Stimulated activated CD4-positive, alpha-beta T cell treated with anti-CD3 and anti-CD28 coated beads, TNF-alpha, amount 100 ng/mL, for 4 hours (primary cell): ENCODE measurements at places on chromosomes 11 and 22.

DNA sequence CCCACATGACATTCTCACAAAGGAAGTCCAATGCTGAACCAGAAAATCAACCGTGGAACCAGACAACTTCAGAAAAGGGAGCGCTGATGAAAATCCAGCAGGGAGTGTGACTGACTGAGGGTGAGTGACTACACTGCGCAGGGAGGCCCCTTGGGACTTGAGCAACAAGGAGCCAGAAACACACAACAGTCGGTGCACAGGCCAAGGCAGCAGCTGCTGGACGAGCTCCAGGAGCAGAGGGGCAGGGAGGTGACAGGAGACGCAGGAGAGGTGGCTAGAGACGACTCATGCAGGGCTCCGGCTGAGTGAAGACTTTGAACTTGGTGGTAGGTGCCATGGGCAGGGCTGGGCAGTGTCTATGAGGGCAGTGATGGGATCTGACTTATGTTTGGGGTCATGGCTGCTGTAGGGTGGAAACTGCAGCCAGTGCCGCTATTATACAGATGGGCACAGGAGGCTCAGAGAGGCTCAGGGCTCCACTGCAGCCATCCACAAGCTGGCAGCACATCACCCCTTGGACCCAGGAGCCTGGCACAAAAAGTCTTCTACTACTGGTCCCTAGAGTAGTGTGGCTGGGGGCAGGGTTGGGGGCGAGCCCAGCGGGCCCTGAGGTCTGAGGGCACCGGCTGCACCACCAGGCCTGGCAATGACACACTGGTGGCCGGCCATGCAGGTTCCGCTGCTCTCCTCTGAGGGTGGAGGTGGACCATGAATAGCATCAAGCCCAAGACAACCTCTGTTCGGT, 10.3 kb upstream of the FADD start:
- no peak for DNase-seq

- DNase-seq = no peak
These were observed 31.2 kb upstream of the PRAME start for GRCh38 chr22:22590136-22590891.

- DNase-seq = no peak
These were observed 906 bp downstream of the CCDC90B start for GRCh38 chr11:83285151-83285770.

DNA sequence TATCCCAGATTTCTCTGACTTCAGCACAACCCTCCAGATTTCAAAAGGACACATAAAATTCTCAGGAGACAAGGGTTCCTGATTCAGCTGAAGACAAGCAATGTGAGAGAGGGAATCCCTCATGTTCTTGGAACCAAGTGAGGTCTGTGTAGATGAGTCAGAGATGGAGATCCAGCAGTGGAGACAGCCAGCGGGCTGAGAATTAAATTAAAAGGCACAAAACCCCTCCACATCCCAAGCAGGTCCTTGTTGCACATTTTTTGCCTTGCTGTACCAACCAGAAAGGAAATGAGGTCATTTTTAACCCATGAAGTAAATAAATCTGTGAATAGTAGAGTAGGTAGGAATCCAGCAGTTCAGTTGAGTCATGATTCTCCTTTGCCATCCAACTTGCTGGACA, 9.7 kb downstream of the MTNR1B start:
- no peak for DNase-seq

- no peak for DNase-seq
These were observed 170.2 kb downstream of the BUD13 start for GRCh38 chr11:116602637-116602942.

- DNase-seq = no peak
These were observed 1.9 kb upstream of the MOGAT2 start for GRCh38 chr11:75715688-75716087.

GRCh38 chr11:17845431-17845881, 110.9 kb downstream of the KCNC1 start:
- no peak for DNase-seq

DNA sequence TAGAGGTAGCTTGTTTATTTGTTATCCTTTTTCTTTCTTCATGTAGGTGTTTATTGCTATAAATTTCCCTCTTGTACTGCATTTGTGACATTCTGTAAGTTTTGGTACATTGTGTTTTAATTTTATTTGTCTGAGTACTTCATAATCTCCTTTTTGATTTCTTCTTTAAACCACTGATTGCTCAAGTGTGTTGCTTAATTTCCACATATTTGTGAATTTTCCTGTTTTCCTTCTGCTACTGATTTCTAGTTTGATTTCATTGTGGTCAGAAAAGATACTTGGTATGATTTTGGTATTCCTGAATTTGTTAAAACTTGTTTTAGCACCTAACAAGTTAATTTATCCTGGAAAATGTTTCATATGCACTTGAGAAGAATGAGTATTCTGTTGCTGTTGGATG, 15.1 kb downstream of the OR10V1 start:
- no peak for DNase-seq

DNA sequence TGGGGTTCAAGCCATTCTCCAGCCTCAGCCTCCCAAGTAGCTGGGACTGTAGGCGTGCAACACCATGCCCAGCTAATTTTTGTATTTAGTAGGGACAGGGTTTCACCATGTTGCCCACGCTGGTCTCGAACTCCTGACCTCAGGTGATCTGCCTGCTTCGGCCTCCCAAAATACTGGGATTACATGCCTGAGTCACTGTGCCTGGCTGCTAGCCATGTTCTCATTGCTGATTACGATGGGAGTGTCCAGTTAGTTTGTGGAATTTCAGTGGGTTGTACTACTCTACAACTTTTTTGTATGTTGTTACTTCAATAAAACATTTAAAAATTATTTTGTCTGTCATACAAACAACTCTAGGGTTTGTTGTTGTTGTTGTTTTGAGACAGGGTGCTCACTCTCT, 4.8 kb upstream of the VPS11 start:
- no peak for DNase-seq

- no peak for DNase-seq
These were observed 255.9 kb upstream of the POU2AF2 start for GRCh38 chr11:110989428-110990133.

GRCh38 chr22:31230155-31230870, 18.2 kb downstream of the LIMK2 start:
- no peak for DNase-seq

- DNase-seq = no peak
These were observed 34.3 kb downstream of the GRIK4 start for GRCh38 chr11:120545813-120546212.

DNA sequence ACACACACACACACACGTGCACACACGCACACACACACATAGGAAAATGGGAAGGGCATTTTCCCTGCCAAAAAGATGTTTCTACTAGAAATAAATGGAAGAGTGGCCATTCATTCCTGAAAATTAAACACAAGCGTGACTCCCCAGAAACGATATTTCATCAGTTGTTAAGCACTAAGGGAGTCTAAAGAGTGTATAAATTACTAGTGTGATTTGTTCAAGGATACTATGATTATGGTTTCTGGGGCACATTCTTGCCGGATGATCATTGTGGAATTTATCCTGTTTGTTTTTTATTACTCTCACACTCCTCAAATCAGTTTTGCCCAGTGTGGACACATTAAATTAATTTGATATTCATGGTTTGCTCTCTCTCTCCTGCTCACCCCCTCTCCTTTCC, 16.4 kb upstream of the AMOTL1 start:
- no peak for DNase-seq

DNA sequence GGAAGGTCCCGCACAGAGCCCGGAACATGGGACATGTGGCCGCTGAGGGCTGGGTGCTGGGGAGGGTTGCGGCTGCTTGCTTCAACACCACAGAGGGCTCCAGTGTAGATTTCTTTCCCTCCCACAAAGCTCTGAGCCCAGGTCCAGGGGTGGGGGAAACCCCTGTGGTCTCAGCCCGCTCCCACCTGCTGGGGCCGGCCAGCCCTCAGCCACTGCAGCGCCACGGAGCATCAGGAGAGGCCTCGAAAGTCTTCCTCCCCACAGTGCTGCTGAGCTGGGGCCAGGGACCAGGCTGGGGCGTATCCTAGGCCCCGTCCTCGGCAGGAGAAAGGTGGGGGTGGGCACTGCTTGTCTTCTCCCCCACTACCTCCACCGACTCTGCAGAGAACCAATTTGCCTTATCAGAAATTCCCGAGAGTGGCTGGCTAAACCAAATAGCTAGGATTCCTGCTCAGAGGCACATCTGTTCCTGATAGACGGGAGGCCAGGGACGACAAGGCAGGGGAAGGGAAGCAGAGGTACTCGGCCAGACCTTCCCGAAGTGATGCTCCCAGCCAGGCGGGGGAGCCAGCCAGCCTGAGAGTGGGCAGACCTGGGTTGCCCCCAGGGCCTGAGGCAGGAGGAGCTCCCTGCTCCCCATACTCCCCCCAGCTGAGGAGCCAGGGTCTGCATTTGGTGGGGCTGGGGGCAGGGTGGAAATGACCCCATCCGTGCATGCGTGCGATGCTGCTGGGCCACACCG, 18.7 kb downstream of the IGF2 start:
- DNase-seq = no peak

- no peak for DNase-seq
These were observed 988 bp upstream of the FLI1 start for GRCh38 chr11:128692753-128693415.

DNA sequence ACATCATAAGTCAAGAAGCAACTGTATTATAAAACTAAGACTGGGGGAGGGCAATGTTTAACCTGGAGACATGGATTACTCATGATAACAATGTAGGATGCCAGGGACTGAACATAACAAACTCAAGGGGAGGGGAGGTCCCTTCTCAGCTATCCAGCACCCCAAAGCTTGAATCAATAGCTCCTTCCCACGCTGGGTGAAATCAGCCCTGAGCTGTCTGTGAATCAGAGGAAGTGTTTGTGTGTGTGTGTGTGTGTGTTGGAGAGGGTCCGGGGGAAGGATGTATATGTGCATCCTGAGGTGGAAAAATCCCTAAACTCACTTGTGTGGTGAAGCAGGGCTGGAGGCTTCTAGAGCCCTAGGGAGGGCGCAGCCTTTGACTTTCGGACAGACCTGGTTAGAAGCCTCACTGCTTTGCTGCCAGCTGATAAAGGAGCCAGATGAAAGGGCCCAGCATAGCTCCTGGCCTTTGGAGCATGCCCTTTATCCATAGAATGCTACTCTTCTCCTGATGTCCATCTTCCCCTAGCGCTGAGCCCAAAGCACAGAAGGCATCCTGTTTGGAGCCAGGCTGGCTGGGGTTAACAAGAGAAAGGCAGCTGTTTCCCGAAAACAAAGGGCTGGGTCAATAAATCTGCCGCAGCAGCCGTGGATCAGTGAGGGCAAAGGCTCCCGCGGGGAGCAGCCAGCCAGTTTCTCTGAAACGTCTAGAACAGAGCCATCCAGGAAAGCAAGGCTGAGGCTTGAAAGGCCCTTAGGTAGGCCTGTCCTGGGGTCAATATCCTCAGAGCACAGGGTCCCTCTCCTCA, 35.8 kb downstream of the TNKS1BP1 start:
- DNase-seq = no peak

DNA sequence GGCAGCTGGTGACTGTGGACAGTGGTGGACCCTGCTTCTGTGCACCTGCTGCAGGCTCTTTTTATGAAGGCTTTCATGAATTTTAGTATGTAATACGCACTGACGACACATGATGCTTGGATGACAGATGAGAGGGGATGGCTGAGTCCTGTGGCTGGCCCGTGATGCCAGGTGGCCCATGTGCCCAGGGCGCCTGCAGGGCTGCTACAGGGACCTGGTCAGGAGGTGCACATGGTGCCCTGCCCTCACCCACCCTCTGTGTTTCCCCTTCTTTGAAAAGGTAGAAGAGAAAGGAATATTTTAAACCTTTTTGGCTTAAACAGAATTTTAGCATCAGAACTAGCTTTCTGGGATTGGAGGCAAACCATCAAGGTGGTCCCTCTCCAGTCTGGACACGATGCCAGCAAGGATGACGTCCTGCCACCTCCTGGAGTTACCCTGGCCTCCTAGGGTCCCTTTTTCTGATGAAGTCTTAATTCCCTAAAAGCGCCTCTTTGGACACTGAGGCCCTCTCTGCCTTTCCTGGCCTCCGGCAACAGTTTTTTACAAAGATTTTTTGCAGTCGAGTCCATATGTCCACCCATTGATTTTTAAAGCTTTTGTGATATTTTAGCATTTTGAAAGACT, 5.4 kb upstream of the RANBP1 start:
- DNase-seq = no peak

DNA sequence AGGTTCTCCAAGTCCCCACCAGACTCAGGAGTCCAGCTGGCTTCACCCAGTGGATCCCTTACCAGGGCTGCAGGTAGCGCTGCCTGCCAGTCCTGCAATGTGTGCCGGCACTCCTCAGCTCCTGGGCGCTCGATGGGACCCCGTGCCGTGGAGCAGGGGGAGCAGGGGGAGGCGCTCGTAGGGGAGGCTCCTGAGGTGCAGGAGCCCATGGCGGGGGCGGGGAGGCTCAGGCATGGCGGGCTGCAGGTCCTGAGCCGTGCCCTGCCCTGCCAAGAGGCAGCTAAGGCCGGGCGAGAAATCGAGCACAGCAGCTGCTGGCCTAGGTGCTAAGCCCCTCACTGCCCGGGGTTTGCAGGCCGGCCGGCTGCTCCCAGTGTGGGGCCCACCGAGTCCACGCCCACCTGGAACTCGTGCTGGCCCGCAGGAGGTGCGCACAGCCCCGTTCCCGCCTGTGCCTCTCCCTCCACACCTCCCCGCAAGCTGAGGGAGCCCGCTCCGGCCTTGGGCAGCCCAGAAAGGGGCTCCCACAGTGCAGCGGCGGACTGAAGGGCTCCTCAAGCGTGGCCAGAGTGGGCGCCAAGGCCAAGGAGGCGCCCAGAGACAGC, 792.9 kb upstream of the CCDC179 start:
- no peak for DNase-seq

- no peak for DNase-seq
These were observed 1506.8 kb downstream of the BRD1 start for GRCh38 chr22:48320683-48321451.

DNA sequence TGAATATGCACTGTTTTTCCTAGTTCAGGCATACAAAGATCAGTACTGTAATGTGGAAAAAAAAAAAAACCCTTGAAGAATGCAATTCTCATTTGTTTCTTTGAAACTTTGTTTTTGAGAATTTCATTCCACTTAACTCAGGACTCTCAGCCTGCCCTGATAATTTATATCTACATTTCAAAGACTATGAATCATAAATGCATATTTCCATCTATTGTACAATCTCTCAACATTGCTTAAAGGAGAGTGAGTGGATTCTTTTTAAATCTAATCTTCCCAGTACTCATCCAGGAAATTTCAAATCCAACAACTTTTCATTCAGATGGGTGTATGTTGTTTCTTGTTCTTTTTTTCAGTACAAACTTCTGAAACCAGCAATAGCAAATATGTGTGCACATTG, 322.2 kb upstream of the DDI1 start:
- DNase-seq = no peak

GRCh38 chr11:130088919-130089673, 19.4 kb downstream of the APLP2 start:
- DNase-seq = no peak
